ENCODE measurements at places on chromosomes 7 and 10. TPM values are rescaled to one million over a fixed set of nuclear protein-coding genes. Genes with fewer than 3 reads are reported as not detected.

GRCh38 chr7:105748701-105749100 is 127.7 kb downstream of the ATXN7L1 start:
- no peak for DNase-seq

GRCh38 chr7:78377532-78377931 is 579.0 kb downstream of the PHTF2 start:
- DNase-seq, result no peak

DNA sequence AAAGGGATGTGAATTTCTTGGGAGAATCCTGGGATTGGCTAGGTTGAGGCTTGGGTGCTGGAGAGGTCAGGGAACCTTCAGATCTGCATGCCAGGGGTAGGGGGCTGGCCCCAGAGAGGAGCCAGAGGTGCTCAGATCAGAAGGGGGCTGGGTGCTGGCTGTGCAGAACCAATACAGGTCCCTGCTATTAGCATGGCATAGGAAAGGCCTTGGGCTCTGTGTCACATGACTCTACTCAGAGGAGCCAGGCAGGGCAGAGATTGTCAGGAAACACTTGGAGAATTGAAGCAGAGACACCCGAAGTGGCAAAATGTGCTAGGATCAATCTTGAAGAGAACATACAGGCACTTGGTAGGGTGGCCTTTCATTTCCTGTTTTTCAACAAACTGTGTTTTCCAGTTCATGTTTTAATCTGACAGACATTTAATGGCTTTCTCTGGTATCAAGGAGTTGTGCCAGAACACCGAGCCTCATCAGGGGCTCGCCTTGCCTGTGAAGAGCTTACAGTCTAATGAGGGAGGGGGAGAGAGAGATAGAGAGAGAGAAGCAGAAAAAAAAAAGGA is 498.9 kb downstream of the RPS24 start:
- no peak for DNase-seq

The SHOC2 gene
- total RNA-seq, result 38.4 TPM

DNA sequence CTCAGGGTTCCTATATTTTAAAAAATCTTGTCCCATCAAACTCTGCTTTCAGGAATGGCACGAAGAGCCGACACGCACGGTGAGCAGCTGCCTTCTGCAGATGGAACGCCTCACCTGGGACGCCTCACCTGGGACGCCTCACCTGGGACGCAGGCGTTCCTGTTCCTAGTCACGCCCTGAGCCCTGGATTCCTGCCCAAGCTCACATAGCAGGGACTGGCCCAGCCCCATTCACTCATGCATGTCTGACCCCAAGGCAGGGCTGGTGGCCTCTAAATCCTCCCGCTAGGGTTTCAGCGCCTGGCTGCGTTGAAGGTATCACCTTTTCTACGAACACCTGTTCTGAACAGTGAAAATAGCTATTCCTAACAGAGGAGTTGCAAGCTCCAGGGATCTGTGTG is 49.8 kb downstream of the CARD11 start:
- no peak for DNase-seq

DNA sequence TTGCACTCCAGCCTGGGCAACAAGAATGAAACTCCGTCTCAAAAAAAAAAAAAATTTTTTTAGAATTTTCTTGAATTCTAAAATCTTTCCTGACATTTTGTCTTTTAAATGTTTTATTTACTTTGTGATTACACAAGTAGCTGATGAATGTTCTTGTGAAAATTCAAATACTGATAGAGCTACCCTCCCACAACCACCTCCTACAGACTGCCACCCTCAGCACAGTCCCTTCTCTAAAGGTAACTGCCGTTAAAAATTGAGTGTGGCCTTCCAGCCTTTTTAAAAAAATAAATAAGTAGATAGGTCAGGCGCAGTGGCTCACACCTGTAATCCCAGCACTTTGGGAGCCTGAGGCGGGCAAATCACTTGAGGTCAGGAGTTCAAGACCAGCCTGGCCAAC is 15.1 kb downstream of the ENO4 start:
- no peak for DNase-seq

GRCh38 chr10:76763376-76763775 is 874.2 kb downstream of the KCNMA1 start:
- no peak for DNase-seq

- DNase-seq, result no peak
Measured at GRCh38 chr10:34547291-34547690, 267.8 kb downstream of the PARD3 start.

- DNase-seq, result no peak
Measured at GRCh38 chr7:73984481-73985205, 43.3 kb upstream of the ELN start.

DNA sequence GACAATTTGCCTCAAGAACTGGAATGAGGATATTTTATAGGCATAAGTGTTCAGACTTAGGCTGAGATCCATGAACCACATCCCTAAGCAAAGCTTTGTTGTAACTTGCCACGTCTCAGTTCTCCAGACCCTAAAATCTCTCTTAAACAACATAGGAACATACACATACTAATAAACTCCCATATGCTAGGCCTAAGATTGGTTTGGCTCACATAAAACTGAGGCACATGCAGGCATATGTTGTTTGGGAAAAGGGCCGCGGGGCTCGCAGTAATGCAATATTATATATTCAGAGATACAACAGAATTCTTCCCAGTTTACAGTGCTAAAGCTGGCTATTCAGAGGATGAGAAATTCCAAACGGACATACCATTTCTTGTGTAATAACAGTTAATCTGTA is 61.0 kb downstream of the DOCK4 start:
- no peak for DNase-seq

- no peak for DNase-seq
Measured at GRCh38 chr7:86947929-86948328, 111.5 kb downstream of the ELAPOR2 start.

All from glomerular endothelial cell (primary cell).